ENCODE measurements at places on chromosomes 11 and 22. TPM values are rescaled to one million over a fixed set of nuclear protein-coding genes. Genes with fewer than 3 reads are reported as not detected.

GRCh38 chr22:35032571-35032970 lies 33.4 kb upstream of the ISX start:
- DNase-seq: no peak

DNA sequence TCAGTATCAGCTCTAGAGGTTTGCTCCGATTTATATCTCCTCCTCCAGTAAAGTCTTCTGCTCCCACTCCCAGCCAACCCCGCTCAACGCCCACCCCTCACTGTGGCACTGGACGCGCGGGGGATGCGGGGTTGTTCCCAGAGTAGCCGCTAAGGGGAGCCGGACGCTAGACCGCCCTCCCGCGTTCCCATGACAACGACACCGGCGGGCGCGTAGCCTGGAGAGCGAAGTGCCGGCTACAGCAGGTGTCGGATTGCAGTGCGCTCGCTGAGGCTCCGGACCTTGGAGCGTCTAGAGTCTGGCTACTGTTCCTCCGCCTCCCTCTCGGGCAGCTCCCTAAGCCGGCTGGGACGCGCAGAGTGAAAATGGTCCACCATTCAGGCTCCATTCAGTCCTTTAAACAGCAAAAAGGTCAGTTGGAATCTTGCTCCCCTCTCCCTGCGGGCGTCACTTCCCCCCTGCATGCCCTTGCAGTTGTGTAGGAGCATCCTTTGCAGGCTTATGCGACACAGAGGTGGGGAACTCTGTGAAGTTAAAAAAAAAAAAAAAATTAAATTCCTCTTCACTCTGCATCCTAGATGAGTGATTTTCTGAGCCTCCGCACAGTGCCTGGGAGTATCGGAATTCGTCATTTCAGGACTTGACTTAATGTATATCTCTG lies at the start of gene ANO3:
TSS of gene ANO3 (plus strand) at position 220 of the 661 bp plus-strand sequence. CDS start at position 366, 146 bp downstream.
- peak; percentile 59 for DNase-seq

DNA sequence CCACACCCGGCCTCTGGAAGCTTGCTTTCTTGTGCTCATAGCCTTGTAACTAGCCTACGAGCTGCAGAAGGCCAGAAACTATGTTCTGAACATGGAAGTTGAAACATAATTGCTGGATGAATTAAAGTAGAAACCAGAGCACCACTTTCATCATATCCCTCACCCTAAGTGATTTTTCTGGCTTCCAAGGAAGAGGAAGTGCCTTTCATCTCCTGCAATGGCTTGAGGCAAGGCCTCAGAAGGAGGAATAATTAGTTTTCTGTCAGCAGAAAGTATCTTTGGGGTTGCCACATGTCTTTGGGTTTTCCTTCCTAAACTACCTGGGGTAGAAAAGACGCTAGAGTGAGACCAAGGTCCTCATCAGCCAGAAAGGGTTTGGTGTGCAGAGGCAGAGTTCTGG lies 14.5 kb downstream of the RPL27A start:
- DNase-seq: no peak

GRCh38 chr22:42837556-42837955 lies 19.5 kb downstream of the ARFGAP3 start:
- no peak for DNase-seq

VPREB1 gene
- not detected for total RNA-seq

HSPA8 gene
- total RNA-seq: 4,820 TPM

GRCh38 chr11:8318536-8318935 lies 54.9 kb upstream of the LMO1 start:
- DNase-seq: no peak

GRCh38 chr11:71563406-71563805 lies 2.0 kb upstream of the KRTAP5-10 start:
- peak; percentile 65 for DNase-seq

DNA sequence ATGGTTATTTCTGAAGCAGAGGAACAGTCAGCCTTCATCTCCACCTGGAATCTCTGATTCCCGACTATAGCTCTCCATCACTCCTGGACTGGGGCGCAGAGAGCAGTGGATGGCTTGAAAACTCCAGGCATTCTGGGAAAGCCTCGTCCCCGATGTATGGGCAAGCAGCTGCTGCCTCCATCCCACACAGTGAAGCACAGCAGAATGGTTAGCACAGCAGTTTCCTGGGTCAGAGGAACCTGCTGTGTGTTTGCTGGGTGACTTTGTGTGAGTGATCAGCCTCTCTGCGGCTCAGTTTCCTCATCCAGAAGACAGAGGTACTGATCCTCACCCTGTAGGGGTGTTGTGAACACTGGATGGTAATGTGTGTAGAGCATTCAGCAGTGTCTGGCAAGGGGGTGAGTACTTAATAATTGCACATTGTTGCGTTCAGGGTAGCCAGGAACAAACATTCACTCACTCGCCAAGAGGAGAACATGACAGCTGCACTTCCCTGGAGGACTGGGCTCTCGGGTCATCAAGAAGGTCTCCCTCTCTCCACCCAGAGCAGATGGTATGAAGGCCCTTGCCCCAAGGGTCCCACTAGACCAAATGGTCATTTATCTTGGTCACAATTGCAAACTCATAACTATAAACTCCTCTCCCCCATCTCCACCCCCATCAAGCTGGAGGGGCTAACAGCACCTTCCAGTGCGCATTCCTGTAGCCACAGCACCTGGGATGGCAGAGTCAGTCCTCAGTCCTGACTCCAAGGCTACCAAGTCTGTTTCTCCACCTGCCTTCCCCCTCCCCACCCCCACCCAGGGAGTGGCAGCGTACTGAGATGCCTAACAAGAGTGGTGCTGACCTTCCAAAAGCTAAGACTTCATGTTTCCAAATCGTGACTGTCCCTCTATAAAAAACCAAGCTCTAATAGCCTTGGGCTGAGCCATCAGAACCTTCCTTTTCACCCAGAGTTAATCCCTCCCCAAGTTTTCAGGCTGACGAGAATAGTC lies 1.5 kb upstream of the CHST1 start:
- DNase-seq: no peak

- no peak for DNase-seq
Measured at GRCh38 chr11:8910649-8911026, 351 bp upstream of the AKIP1 start.

GRCh38 chr11:69018924-69019323 lies 5.9 kb upstream of the MRGPRF start:
- no peak for DNase-seq

PARVG gene
- 48.9 TPM for total RNA-seq

All from activated CD4-positive, alpha-beta T cell treated with anti-CD3 and anti-CD28 coated beads, Interleukin-2, amount 10 ng/mL, durations not matched to agents 24 days and 14 days (primary cell).